ENCODE measurements at places on chromosomes 1 and 21.

DNA sequence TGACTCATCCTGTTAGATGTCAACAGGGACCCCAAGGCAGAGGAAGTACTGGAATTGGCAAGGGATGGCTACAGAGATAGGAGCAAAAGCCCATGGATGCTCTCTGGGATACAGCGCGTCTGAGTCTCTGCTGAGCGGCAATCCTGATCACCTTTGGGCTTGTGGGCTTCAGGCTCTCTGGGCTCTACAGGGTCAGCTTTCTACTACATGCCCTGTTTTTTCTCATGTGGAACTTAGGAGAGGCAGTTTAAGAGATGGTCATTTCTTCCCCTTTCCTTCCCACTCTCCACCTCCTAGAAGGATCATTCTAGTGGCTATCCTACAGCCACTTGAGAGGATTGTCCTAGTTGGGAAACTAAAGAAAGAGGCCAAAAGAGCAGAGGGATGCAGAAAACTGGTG lies 1.3 kb downstream of the LINGO4 start:
- DNase-seq: no peak

GRCh38 chr21:27487676-27488075 lies 520.8 kb upstream of the ADAMTS5 start:
- no peak for DNase-seq

- DNase-seq: no peak
Observed at GRCh38 chr21:23496729-23497128, 2110.6 kb downstream of the MRPL39 start.

GRCh38 chr1:30253807-30254440 lies 469.5 kb downstream of the MATN1 start:
- DNase-seq: no peak

DNA sequence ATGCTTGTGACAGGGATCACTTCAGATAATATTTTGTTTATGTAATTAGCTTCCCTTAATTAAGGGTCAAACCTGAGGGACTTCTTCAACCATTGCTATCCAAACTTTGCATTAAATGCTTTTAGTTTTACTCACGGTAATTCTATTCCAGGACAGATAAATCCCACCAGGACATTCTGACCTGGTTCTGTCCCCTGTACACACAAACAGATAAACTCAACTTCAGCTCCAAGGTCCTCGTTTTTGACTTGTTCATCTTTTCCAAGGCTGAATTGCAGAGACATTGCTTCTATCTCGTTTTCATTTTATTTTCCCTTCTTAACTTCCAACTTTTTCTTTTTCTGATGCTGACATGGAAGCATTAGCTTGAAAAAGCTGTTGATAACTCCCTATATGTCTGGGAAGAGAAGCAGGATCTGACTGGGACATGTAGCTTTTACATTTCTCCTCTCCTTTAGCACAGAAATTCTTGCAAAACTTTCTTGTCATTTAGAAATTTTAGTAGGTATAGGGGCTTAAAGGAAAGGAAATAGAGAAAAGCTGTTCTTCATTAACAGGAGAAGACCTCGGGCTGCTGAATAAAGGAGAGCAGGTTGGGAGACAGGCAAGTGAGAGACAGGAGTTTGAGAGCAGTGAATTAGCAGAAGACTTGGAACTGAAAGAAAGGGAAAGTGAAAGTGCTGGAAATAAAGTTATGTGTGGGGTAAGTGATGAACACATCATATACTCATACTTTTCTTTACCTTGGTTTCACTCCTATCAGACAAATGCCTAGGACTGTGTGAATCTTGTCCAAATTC lies 231.7 kb upstream of the B3GALT2 start:
- peak; percentile 58 for DNase-seq

- no peak for DNase-seq
Observed at GRCh38 chr1:109891930-109892329, 18.7 kb upstream of the CSF1 start.

GRCh38 chr1:88729297-88729696 lies 45.2 kb downstream of the PKN2 start:
- no peak for DNase-seq

DNA sequence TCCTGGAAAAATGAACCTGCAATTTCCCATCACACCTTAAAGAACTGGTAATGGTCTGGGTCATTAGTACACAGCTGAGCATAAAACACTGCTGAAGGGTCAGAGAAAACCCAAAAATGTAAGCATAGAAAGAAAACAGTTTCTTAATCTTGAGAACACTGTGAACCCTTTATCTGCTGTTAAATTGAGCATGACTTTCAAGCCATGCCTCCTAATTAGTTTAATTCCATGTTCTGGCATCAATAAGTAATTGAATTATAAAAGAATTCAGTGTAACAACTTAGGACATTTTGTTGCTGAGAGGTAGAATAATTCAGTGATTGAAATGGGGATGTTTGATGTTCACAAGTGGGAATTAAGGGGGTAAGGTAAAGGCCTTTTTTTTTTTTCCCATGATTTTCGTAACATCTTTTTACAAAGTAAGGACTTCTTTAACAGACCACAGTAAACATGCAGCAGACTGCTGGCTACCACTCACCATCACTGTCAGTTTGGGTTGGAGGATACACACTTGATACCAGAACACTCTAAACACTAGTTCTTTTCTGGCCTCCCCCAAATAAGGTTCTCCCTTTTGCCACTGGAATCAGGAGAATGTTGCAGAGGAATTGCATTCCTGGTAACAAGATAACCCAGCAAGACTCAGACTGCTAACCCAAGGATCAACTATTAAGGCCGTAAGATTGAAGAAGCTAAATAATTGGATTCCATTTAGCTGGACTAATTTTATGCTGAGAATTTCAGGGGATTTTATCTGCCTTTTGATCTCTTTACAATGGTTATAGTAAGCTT lies 3.0 kb downstream of the RWDD3 start:
- DNase-seq: peak; percentile 47

- no peak for DNase-seq
Observed at GRCh38 chr1:6870086-6870485, 84.8 kb downstream of the CAMTA1 start.

DNA sequence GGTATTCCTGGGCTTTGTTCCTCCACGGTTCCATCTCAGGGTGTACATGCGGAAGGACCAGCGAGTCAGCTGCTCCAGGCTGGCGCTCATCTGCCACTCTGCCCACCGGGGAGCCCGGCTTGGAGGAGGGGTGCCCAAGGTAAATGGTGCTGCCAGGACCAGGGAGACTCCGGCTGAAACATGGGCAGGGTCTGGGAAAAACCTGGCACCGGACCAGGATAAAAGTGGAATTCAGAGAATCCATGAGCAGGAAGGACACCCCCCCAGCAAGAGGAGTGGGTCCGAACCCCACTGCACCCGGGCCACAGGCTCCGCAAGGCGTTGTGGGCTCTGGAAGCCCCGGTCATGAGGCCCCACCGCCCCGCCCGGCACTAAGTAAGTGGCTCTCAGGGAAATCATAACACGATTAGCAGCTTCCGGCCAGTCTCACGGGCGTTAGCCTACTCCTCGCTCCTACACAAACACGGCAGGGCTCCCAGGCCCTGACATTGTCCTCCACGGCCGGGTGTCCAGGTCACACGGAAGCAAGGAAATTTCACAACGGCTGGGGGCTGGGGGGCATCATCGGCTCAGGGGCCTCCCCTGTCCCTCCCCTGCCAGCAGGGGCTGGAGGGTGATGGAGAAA lies 21.1 kb downstream of the MEGF6 start:
- no peak for DNase-seq

- DNase-seq: no peak
Observed at GRCh38 chr1:152043870-152044269, 7.1 kb upstream of the S100A11 start.

- DNase-seq: no peak
Observed at GRCh38 chr1:196527919-196528318, 80.3 kb downstream of the KCNT2 start.

DNA sequence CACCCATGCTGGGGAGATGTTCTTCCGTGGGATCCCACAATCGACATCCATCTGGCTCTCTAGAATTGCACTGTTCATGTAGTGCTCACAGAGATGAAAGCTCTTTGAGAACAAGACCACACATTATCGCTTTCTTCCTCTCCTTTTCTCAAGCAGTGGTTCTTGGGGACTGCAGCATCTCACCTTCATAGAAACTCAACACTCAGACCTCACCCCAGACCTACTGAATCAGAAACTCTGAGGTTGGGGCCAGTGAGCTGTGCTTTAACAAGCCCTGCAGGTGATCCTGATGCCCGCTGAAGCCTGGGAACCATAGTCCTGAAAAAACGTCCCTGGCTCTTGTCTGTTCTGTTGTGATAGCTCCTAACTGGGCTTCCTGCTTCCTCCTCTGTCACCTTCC lies 251.3 kb upstream of the FGGY start:
- no peak for DNase-seq

GRCh38 chr1:222769971-222770620 lies 33.1 kb downstream of the FAM177B start:
- DNase-seq: no peak

GRCh38 chr1:244941121-244941520 lies 76.8 kb upstream of the HNRNPU start:
- DNase-seq: no peak

- DNase-seq: peak; percentile 34
Observed at GRCh38 chr1:235954306-235955283, 87.9 kb upstream of the LYST start.

GRCh38 chr1:201531551-201532425 lies 7.1 kb upstream of the NAV1 start:
- no peak for DNase-seq

- peak; percentile 98 for DNase-seq
Observed at GRCh38 chr1:201456499-201457309, 12.3 kb downstream of the PHLDA3 start.

- no peak for DNase-seq
Observed at GRCh38 chr1:3053986-3054385, 15.0 kb upstream of the PRDM16 start.

DNA sequence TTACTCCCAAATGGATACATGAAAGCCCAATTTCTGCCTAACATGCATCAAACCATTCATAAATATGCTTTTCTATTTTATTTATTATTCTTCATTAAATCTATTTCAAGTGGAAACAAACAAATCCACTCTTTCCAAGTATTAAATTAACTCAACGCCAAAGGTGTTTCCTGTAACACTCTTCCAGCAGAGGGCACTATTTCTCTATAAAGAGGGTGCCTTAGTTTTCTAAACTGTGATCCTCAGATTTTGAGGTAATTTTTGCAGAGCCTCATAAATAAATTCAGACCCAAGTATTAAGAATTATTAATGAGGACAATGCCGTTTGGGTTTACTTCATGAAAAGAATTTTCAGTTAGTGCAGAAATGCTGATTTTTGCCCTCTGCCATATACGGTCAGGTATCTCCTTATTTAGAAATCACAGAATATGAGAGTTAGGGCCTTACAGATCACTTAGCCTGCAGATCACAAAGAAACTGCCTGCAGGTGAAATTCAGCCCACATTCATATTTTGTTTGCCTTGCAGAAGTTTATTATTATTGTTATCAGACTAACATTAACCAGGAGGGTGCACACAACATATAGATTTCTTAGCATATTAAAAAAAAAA lies 40.1 kb upstream of the MYSM1 start:
- peak; percentile 71 for DNase-seq

DNA sequence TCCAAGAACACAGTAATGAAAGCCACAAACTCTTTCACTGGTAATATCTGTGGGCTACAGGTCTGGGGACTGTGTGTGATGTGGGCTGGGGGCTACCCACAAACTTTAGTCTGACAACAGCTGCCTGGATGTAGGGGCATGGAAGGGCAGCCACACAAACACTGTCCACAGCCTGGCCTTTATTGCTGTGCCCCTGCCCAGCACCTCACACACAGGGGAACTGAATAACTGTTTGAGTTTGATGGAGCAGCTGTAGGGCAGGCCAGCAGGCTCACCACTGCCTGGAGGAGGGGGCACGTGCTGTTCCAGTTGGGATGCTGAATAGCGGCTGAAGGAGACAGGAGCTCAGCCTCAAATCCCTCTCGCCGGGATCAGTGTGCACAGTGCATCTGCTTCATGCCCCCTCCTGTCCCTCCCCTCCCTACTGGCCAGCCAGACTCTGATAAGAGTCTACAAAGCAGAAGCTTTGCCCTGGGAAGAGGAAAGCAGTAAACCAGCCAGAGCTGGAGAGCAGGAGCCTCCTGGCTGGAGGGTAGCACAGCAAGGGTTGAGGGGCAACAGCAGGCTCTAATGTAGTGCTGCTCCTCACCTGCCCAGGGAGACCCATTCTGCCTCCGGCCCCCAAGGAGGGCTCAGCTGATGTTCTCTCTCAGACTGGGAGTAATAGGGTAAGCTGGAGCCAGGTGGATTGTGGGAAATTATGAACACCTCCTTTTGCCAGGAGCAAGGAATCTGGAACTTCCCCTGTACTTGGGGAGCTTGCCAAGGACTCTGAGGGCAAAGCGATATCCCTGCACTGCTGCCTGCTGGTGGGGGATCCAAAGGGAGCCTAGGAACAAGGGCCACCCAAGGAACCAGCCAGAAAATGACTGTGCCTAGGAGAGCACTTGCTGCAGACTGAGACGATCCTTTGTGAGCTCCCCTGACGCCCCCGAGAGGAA lies 70.2 kb upstream of the GOLT1A start:
- DNase-seq: no peak

DNA sequence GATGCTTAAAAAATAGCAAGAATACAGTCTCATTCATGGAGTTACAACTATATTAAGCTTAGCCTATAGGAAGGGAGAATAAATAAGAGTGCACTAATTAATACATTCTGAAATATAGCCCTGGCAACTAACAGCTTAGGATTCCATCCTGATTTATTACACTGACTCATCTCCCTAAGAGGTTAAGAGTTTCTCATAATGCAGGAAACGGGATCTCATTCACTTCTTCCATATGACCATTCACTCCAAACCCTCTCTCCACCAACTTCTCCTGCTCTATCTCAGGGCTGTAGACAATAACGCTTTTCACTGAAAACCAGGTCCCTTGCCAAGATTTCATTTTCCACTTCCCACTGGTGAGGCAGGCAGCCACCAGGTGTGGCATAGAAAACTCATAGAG lies 168.5 kb upstream of the PLD5 start:
- DNase-seq: no peak

DNA sequence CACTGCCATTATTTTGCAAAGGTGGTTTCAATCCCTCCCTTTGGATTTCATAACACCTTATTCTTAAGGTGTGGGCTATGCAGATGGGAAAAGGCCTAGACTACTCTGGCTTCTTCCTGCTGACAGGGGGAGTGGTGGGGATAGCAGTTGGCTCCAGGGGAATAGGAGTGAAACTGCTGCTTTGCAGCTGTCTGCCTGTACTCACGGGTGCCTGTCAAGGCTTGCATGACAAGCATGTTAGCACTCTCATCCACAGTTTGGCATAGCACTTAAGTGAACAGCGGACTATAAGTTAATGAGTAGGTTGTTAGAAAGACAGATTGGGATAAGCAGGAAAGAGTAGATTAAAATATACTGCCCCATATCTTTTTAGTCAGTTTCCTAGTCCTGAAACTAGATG lies 287.5 kb upstream of the DAB1 start:
- no peak for DNase-seq

All from IMR-90 (cell line).